ENCODE measurements at places on chromosomes 12 and 14. TPM values are rescaled to one million over a fixed set of nuclear protein-coding genes. Genes with fewer than 3 reads are reported as not detected.

GRCh38 chr12:87127272-87127671 lies 871.1 kb upstream of the MGAT4C start:
- no peaks in the 10 kb centered on the region for H3K36me3 ChIP-seq
- no peaks in the 10 kb centered on the region for H3K4me1 ChIP-seq
- DNase-seq: no peak
- no peak overlapping the region for H3K27ac ChIP-seq
- H3K4me3 ChIP-seq: no peak overlapping the region
- no peaks in the 10 kb centered on the region for H3K27me3 ChIP-seq

GRCh38 chr12:102501773-102502172 lies 21.4 kb upstream of the IGF1 start:
- no peak overlapping the region for H3K27ac ChIP-seq
- no peaks in the 10 kb centered on the region for H3K36me3 ChIP-seq
- no peaks in the 10 kb centered on the region for H3K4me1 ChIP-seq
- H3K4me3 ChIP-seq: no peak overlapping the region
- DNase-seq: no peak

DNA sequence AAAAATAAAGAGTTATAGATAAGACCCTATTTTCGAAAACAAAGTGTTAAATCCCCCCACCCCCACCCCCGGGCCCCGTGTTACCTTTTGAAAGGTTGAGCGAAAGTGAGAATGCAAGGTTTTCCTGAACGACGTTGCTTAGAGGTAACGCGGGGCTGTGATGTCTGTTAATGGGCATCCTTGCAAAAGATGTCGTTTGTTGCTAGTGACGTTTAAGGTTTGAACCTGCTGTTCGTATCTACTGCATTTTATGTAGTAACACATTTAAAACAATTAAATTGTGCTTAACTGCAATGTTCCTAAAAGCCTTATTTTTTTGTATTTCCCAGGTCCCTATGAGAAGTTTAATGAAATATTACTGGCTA lies 1.2 kb downstream of the CPSF6 start:
- H3K27me3 ChIP-seq: no peaks in the 10 kb centered on the region
- no peak for DNase-seq
- peak overlapping the region; percentile 86 for H3K27ac ChIP-seq

- H3K4me1 ChIP-seq: peaks cover 11% of the 10 kb centered on the region
- H3K36me3 ChIP-seq: no peaks in the 10 kb centered on the region
- DNase-seq: no peak
- no peak overlapping the region for H3K4me3 ChIP-seq
- no peak overlapping the region for H3K27ac ChIP-seq
Measured at GRCh38 chr14:22536853-22537338, 52.1 kb downstream of the DAD1 start.

GRCh38 chr12:53585448-53586125 lies 40.6 kb downstream of the ATF7 start:
- no peak overlapping the region for H3K27ac ChIP-seq
- no peaks in the 10 kb centered on the region for H3K36me3 ChIP-seq
- H3K27me3 ChIP-seq: no peaks in the 10 kb centered on the region
- no peak overlapping the region for H3K4me3 ChIP-seq
- no peaks in the 10 kb centered on the region for H3K4me1 ChIP-seq

DNA sequence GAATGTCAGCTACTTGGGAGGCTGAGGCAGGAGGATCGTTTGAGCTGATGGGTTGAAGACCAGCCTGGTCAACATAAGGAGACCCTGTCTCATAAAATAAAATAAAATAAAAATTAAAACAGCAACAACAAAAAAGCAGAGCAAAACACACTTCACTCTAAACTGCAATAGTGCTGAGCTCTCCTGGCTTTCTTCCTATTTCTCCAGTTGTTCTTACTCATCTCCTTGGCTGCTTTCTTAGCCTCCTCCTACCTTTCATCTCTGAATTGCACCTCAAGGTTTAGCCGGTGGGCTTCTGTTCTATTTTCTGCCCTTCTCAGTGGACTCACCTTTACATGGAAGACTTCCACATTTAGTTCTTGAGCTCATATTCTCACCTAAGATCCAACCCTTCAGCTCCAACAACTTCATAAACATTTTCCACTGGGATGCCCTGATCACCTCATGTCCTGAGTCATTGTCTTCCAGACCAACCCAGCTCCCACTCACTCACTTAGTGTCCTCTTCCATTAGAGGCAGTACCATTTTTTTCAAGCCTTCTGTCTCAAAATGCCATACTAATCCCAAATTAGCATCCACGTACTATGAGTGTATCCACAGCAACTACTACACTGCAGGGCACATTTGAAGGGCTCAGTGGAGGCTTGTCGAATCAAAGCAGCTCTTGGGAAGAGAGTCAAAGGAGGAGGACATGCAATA lies 41.2 kb upstream of the TMED10 start:
- no peak for DNase-seq
- H3K36me3 ChIP-seq: no peaks in the 10 kb centered on the region

GRCh38 chr14:70770490-70770889 lies 38.8 kb downstream of the MAP3K9 start:
- H3K27me3 ChIP-seq: no peaks in the 10 kb centered on the region
- no peaks in the 10 kb centered on the region for H3K4me1 ChIP-seq
- no peak overlapping the region for H3K4me3 ChIP-seq
- no peak overlapping the region for H3K27ac ChIP-seq
- DNase-seq: no peak

GRCh38 chr12:9948606-9949296 lies 16.6 kb upstream of the CLEC2A start:
- H3K27ac ChIP-seq: no peak overlapping the region
- no peak overlapping the region for H3K4me3 ChIP-seq
- H3K36me3 ChIP-seq: no peaks in the 10 kb centered on the region

DNA sequence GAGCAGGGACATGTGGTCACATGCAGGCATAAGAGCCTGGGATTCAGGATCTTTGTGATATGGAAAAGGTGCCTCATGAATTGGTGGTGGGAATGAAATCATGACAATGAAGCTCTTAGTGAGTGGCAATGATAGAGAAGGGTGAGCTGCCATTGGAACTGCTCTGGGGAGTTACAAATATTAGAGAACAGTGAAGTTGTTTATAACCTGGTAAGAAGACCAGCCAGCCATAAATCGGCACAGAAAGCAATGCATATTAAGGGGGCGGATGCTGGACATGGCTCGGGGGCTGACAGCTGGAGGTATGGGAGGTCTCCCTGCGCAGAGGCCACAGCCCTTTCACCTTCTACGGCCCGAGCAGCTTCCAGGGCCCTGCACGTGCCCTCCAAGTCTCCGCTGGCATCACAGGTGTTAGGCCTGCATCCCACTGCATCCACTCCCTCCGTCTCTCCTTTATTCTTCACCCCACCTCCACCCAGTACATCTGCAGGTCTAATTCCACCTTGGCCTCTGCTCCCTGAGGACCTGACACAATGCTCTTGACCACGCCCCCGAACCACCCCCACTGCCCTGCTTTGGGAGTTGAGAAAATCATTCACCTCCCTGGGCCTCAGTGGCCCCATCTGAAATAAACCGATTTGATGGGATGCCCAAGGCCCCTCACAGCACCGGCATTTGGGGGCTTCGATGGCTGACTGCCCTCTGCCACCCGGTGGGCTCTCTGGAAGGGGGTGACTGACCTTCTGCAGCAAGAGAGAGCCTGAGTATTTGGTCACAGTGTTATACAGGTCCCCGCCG lies 4.1 kb downstream of the CACNA2D4 start:
- H3K36me3 ChIP-seq: no peaks in the 10 kb centered on the region
- peaks cover 12% of the 10 kb centered on the region for H3K27me3 ChIP-seq
- H3K27ac ChIP-seq: no peak overlapping the region
- no peak for DNase-seq
- no peak overlapping the region for H3K4me3 ChIP-seq

- DNase-seq: no peak
- no peaks in the 10 kb centered on the region for H3K4me1 ChIP-seq
- H3K27ac ChIP-seq: no peak overlapping the region
- peaks cover 31% of the 10 kb centered on the region for H3K36me3 ChIP-seq
Measured at GRCh38 chr12:62586850-62587249, 120.2 kb downstream of the MON2 start.

GRCh38 chr14:104510216-104510615 lies 69.3 kb upstream of the C14orf180 start:
- peaks cover 8% of the 10 kb centered on the region for H3K27me3 ChIP-seq
- no peaks in the 10 kb centered on the region for H3K36me3 ChIP-seq
- H3K4me1 ChIP-seq: no peaks in the 10 kb centered on the region
- DNase-seq: no peak
- no peak overlapping the region for H3K27ac ChIP-seq

DNA sequence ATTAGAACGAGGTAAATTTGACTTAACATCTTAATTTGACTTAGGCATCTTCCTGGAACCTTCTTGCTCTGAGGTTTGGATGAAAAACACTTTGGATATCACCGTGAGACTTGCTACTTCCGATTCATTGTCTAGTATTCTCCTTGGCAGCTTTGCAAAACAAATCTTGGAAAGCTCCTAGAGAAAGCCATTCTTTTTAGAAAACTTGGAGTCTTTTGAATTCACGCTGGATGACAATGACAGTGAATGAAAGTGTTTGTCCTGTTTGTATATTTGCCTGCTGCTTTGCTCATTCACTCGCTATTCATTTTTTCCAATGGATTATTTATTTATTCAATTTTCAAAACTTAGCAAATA lies 222.1 kb upstream of the HMGA2 start:
- DNase-seq: no peak
- H3K27ac ChIP-seq: no peak overlapping the region
- no peak overlapping the region for H3K4me3 ChIP-seq
- H3K4me1 ChIP-seq: peaks cover 13% of the 10 kb centered on the region
- H3K36me3 ChIP-seq: no peaks in the 10 kb centered on the region

- H3K4me3 ChIP-seq: no peak overlapping the region
- no peak overlapping the region for H3K27ac ChIP-seq
- H3K27me3 ChIP-seq: no peaks in the 10 kb centered on the region
Measured at GRCh38 chr12:43285159-43285598, 266.8 kb downstream of the ADAMTS20 start.

DNA sequence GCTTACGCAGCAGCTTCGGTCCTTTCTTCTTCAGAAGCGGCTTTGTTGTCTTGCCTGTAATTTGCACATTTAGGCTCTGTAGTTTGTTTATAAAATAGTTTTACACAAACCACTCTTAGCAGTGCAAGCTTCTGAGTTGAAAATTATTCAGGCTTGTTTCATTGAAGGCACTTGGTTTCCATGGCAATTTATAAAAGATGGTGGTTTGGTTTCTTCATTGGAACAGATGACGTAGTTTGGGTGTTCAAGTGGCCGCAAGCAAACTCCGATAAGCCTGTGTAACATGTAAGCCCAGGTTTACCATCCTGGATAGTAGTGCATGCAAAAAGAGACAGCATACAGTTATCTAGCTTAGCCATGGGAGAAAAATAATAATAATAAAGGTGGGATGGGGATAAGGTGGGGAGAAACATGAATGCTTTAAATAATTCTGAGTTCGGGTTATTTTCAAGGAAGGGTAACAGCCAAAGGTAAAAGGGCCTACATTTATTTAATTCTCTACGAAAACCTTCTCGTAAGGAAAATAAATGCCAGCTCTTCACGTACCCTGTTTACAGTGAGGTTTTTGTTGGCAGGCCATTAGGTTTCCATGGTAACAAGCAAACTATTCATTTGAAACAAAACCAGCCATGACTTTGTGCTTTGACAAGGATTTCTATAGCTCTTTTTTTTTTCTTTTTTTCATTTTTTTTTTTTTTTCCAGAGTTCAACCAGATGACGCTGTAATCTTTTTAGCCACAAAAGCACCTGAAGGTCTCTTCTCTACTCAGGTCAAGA lies 189.6 kb upstream of the RPL10L start:
- no peaks in the 10 kb centered on the region for H3K4me1 ChIP-seq
- no peaks in the 10 kb centered on the region for H3K27me3 ChIP-seq
- no peak overlapping the region for H3K27ac ChIP-seq
- DNase-seq: no peak

- H3K27ac ChIP-seq: no peak overlapping the region
- H3K4me3 ChIP-seq: no peak overlapping the region
- H3K4me1 ChIP-seq: no peaks in the 10 kb centered on the region
- no peaks in the 10 kb centered on the region for H3K36me3 ChIP-seq
- no peaks in the 10 kb centered on the region for H3K27me3 ChIP-seq
Measured at GRCh38 chr12:130576371-130576816, 139.7 kb downstream of the RIMBP2 start.

SLC6A12 gene
- 11.1 TPM for total RNA-seq

TTC9 gene
- total RNA-seq: 6.7 TPM

WSCD2 gene
- 1.7 TPM for total RNA-seq

RTN1 gene
- total RNA-seq: 9.6 TPM

OS9 gene
- 263 TPM for total RNA-seq

C12orf60 gene
- 0.17 TPM for total RNA-seq

INHBE gene
- total RNA-seq: not detected

Data from upper lobe of right lung (tissue), 1 donor.